Activated CD4-positive, alpha-beta T cell treated with anti-CD3 and anti-CD28 coated beads, Interleukin-2, amount 50 U/mL, for 48 hours (primary cell): ENCODE measurements at places on chromosomes 12 and 14.

DNA sequence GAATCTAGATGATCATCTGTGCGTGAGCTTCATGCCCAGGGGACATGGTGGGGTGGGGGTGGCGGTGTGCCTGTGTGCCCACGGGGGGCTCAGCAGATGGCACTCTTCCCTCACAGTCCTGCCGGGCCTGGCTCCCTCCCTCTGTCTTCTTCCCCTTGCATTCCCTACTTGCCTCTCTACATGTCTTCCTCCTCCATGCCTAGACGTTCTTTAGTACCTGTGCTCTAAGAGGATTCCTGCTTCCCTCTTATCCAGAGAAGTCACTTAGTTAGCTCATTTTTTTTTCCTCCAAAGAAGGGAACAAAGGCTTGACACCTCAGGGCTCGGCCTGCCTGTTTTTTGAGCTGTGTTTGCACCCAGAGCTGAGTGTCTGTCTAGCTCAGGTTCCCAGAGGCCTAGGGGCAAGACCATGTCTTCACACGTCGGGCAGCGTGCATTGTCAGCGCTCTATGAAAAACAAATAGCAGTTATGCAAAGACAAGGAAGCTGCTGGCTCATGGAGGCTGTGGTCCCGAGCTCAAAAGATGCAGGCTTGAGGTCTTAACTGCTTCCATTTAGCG is 48.8 kb downstream of the NINJ2 start:
- DNase-seq = no peak

DNA sequence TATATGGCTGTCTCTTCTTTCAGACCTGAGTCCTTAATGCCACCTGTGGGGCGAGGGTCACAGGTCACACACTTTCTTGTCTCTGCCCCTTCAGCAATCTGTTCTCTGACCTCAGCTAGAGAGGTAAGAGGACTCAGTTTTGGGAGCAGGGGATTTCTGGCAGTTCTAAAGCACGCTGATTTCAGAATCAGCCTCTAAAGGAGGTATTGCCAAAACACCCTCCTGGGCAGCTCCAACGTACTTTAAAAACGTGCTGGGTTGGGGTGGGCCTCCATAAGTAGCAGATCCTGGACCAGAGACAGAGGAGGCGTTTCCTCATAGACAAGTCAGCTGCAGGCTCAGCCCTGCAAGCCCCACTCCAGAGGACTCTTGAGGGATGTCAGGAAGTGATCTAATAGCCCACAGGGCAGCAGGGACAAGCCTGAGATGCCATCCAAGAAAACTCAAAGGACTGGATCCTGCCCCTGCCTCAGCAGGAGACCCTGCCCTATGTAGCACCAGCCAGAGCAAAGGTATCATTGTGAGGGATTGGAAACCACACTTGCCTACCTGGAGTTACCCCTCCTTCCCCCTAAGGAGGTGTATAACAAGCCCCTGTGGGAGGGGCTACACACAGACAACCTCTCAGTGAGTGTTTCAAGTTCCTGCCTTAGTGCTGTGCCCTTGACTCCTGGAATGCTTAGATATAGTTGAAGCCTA is 8.5 kb downstream of the CTDSP2 start:
- DNase-seq = no peak

GRCh38 chr12:124449623-124450375 is 117.6 kb downstream of the NCOR2 start:
- DNase-seq = no peak

- DNase-seq = no peak
These were observed 70.0 kb upstream of the HMGA2 start for GRCh38 chr12:65754290-65754689.

DNA sequence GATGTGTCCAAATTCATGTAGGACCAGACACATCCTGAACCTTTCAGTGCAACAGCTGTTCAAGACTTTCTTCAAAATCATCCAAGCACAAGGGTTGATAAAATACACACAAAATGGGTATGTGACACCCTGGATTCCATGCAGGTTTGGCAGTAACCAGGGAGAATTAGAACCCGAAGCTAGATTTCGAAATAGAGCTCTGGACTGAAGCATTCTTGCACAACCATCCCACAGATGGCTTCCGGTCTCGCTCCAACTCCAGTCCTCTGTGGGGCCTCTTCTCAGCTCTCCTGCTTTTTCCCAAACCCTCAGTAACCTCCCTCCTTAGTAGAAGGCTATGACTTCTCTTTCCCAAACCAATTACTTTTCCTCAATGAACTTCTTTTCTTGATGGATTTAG is 171.3 kb downstream of the TTC7B start:
- DNase-seq = no peak

GRCh38 chr14:38799671-38800070 is 303.4 kb downstream of the SEC23A start:
- DNase-seq = no peak

DNA sequence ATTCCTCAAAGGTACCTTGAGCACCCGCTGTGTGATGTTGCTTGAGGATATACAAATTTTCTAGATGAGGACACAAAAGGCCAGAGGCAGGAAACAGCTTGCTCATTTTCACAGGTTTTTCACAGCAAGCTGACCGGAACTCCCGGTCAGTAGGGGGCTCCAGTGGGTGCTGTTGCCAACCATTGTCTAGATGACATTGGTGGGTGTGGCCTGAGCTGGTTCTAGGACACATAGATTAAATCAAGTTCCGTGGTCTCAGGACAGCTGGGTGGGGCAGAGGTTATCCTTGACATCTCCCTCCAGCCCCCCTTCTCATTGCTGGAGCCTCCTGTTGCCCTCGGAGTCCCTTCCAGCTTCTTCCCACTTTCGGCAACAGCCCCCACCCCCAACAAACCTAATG is 153.6 kb upstream of the FKBP4 start:
- peak; percentile 17 for DNase-seq

- DNase-seq = no peak
These were observed 111.0 kb upstream of the LHX5 start for GRCh38 chr12:113582521-113583218.

- no peak for DNase-seq
These were observed 48.2 kb downstream of the SLC38A4 start for GRCh38 chr12:46777587-46777986.

- no peak for DNase-seq
These were observed 16.5 kb downstream of the JAG2 start for GRCh38 chr14:105151838-105152793.

DNA sequence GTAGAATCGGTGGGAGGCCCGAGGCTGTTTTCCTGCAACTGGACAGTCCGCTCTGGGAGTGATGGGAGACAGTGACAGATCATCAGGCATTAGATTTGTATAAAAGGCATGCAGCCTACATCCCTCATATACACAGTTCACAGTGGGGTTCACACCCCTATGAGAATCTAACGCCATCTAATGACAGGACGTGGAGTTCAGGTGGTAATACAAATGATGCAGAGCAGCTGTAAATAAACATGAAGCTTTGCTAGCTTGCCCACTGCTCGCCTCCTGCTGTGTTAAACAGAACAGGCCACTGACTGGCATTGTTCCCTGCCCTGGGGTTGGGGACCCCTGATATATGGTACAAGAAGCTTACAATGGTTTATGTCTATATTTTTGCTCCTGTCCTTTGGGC is 179.0 kb downstream of the LRFN5 start:
- no peak for DNase-seq

DNA sequence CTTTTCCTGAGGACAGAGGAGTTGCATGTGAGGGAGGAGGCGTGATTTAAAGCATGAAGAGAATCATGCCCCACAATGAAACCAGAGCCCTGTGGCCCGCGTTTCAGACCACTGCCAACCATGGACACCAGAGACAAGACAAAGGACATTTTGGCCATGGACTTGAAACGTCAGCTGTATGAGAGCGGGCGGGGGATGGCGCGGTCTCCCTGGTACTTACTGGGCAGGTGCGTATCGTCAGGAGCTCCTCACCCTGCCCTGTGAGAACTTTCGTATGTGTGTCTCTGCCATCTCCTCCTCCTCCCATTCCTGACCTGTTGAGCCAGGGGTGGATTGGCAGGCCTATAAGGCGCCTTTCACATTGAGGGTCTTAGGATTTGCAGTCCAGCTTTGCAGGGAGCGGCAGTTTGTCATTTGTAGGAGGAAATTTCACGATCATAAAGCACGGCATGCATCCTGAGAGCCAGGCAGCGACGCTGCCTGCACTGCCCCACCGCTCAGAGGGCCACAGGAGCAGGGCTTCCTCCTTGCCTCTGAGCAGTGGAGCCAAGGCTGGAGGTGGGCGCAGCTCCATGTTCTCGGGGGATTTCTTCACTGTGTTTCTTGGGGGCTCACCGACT is 22.2 kb downstream of the SFSWAP start:
- DNase-seq = no peak

DNA sequence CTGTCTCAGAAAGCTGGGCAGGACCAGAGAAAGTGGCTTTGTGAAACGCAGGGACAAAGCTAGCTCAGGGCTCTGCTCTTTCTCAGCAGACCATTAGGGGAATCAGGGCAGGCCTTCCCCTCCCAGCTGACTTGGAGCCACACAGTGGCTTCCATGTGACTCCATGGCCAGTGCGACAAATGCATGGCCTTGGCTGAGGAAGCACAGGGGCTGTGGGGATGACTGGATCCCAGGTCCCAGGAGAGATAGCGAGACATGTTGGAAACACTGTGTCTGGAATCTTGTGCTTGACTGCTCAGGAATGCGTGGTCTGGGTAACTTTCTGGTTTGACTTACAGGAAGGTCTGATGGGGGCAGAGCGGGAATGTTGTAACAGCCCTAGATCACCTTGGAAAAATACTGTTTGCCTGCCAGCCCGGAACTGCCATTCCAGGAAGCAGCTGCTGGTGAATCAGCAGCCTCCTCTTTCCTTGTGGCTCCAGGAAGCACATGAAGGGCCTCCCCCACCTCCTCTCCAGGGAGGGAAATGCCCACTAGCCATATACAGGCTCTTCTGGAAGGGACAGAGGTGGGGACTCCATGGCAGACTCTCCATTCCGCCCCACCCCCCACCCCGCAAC is 133.5 kb upstream of the HIF1A start:
- DNase-seq = no peak

DNA sequence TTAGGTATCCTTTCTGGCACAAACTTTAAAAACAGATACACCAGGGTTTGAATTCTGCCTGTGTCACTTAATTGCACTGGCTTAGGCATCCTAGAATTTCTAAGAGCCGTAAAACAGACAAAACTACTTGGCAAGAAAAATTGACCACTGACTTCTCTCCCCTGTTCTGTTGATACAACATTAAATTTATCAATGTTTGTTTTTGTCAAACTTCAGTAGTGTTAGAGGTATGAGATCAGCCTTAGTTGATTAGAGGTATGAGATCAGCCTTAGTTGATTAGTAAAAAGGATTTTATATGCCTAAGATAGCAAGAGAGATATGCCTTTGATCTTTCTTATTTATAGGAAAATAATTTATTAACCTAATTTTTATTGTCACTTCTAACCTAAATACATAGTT is 283.2 kb downstream of the FBXL14 start:
- no peak for DNase-seq

GRCh38 chr14:58717813-58718212 is 80.1 kb downstream of the DACT1 start:
- no peak for DNase-seq

DNA sequence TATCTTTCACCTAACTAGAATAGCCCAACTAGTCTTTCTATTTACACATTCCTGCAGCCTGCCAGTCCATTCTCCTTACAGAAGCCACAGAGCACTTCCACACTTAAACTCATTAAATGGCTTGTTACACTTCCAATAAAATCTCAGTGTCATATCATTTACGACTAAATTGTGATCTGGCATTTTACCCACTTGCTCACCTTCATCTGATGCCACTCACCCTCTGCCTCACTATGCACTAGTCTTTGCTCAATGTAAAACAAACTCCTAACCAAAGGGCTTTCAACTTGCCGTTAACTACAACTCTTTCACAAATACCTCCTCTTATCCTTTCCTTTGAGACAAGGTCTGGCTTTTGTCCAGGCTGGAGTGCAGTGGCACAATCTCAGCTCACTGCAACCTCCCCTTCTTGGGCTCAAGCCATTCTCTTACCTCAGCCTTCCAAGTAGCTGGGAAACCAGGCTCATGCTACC is 24.1 kb downstream of the YAF2 start:
- DNase-seq = no peak

DNA sequence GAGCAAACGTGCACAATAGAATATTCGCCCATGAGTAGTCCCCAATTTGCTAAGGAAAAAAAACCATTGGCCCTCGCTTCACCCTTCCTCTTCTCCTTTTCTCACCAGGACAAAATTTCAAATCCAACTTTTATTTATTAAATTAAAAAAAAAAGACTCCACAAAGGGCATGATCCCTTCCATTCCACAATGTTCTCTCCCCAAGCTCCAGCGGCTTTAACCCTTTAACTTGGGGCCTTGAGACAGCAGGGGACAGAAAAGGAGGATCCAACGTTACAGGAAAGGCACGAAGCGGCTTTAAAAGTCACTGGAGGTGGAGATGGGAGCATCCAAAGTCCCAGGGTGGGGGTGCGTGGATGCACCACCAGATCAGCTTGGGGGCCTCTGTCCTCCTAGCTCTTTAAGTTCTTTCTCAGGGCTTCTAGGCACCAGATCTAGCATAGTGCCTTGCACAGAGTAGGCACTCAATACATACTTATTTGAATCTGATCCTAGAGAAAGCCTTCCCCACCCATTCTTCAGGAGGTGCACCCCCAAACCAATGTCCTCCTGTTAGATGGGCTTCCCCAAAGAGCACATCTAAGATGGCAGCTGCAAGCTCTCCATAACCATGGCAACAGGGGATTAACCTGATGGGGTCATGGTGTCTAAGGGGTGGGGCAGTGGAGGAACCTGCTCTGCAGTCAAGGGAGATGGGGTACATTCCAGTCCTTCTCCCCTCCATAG is 5.2 kb upstream of the AAAS start:
- no peak for DNase-seq

GRCh38 chr12:119877639-119877948 is 474 bp upstream of the CIT start:
- DNase-seq = no peak

- DNase-seq = no peak
These were observed 146.5 kb downstream of the ETV6 start for GRCh38 chr12:11795913-11796459.

DNA sequence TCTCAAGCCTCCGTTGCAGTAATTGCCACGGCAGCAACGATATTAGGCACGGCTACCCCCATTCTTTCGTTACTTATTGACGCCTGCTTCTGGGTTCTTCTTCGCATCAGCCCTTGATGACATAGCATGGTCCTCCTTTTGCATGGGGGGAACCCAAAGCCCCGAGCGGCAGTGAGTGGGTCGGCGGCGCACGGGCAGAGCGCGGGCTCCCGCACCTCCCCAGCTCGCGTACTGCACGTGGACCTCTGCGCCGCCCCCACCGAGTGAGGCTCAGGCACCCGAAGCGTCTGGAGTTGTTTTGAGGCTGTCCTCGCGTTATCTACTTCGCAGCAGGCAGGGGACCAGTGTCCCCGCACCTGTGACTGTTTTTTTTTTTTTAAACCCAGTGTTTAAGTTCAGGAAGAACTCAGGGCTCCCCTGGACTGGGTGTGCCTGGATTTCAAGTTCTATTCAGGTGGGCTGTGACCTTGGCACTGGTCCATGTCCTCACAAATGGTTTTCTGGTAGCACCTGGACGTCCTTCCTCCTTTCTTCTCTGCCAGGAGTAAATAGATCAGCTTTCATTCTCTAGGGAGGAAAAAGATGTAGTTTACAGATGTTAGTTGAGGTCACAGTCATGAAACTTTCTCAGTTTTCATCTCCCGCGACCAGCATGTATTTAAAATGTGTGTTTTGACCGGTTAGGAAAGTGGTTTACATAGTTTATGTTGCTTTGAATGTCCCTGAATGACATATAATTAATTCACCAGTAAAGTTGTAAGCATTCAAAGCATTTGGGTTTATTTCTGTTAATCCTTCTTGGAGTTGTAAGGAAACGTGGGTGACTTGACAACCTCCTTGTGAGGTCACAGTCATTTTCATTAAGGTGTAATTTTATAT is 1.4 kb upstream of the FOXN4 start:
- DNase-seq = peak; percentile 18

GRCh38 chr12:7060353-7060954 is at the start of gene C1S:
Gene C1S (plus strand): TSS chr12:7060718. CDS start chr12:7061913, 1,195 bp downstream.
- no peak for DNase-seq

GRCh38 chr12:101592921-101593320 is 1.9 kb upstream of the MYBPC1 start:
- no peak for DNase-seq
